ENCODE measurements at places on chromosomes 1 and 21.

DNA sequence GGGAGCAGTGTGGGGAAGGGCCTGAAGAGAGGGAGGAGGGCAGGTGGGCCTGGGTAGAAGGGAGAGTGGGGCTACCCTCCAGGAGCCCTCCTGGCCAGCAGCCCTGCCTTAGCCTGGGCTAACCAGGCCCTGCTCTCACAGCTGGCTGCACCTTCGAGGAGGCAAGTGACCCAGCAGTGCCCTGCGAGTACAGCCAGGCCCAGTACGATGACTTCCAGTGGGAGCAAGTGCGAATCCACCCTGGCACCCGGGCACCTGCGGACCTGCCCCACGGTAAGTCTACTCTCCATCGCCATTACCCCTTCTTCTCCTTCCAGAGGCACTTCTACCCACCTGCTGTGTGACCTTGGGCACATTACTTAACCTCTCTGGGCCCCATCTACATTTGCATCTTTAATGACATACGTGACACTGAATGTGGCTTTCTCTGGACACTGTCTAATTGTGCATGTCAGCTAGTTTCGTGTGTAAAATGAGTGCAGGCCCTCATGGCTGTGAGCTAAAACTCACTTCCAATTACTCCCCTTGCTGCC, 18.9 kb downstream of the PTPRU start:
- DNase-seq, result no peak

- no peak for DNase-seq
Measured at GRCh38 chr21:41480086-41480690, 27.8 kb downstream of the TMPRSS2 start.

DNA sequence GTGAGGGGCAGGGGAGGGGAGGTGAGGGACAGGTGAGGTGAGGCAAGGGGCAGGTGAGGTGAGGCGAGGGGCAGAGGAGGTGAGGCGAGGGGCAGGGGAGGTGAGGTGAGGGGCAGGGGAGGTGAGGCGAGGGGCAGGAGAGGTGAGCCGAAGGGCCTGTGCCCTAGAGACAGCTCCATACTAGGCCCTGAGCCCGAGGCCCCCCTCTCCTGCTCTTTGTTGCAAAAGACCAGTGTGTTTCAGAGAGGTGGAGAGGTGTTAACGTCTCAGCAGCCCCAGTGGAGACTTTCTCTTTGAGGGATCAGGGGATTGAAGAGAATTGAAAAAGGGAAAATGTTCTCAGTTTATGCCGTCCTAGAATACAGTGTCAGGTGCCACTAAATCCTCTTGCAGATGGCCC, 44.2 kb downstream of the EPHB2 start:
- no peak for DNase-seq

- DNase-seq, result peak; percentile 67
Measured at GRCh38 chr1:81706650-81707435, 93.9 kb upstream of the ADGRL2 start.

DNA sequence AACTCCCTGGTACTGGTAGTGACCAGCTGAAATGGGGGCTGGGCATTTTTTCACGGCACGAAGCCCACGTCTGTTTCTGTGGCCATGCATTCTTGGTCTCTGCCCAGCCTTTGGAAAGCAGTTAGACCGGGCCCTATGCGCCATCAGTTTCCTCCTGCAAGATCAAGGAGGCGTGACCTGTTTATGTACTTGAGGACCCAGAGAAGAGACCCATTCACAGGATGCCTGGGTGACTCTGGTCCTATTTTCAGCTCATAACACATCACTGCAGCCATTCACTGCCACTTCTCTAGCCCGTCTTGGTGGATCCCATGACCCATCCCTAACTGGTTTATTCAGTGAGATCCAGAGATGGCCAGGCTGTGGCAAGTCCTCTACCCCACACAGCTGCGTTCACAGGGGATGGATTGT, 70.4 kb downstream of the SPSB1 start:
- DNase-seq, result no peak

DNA sequence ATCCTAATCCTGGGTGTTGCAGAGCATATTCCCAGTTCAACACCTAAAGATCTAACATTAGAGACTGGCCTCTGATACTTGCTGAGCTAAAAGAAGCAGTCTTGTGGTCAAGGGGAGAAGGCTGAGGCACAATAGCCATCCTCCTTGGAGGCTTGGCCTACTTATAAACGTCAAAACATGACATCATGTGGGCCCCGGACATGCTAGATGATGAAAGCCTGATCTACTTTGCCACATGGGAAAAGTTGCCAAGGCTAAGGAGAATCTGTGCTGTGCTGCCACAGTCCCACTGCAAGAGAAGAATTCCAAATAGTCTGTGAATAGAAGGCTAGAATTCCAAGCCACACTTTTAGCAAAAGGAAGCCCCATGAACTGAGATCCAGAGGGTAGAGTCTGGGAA, 43.9 kb upstream of the SAMD13 start:
- no peak for DNase-seq

GRCh38 chr1:197859024-197859423, 43.4 kb upstream of the C1orf53 start:
- peak; percentile 41 for DNase-seq

DNA sequence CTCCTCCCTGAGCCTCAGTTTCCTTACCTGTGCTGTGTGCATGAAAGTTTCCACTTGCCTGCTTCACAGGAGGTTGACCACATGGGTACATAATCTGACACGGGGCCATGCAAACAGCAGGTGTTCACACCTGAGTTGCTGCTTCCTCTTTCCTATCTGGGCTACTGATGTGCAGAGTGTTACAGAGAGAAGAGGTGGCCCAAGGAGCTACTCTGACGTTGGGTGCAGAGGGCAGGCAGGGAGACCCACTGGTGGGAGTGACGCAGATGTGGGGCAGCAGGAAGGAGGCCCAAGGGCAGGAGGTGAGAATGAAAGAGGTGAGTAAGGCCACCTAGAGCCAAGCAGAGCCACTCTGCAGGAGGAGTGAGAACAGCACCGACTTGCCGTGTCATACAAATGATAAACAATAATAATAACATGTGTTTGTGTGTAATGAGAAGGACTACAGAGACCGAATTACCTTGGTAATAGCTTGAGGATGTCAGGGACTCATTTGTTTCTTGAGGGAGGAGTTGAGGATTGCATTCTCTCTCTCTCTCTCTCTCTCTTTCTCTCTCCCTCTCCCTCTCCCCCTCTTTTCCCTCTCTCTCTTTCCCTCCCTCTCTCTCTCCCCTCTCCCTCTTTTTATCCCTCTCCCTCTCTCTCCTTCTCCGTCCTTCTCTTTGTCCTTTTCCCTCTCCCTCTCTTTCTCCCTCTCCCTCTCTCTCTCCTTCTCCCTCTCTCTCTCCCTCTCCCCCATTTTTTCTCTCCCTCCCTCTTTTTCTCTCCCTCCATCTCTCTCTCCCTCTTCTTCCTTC, 87.4 kb upstream of the IGSF21 start:
- no peak for DNase-seq

DNA sequence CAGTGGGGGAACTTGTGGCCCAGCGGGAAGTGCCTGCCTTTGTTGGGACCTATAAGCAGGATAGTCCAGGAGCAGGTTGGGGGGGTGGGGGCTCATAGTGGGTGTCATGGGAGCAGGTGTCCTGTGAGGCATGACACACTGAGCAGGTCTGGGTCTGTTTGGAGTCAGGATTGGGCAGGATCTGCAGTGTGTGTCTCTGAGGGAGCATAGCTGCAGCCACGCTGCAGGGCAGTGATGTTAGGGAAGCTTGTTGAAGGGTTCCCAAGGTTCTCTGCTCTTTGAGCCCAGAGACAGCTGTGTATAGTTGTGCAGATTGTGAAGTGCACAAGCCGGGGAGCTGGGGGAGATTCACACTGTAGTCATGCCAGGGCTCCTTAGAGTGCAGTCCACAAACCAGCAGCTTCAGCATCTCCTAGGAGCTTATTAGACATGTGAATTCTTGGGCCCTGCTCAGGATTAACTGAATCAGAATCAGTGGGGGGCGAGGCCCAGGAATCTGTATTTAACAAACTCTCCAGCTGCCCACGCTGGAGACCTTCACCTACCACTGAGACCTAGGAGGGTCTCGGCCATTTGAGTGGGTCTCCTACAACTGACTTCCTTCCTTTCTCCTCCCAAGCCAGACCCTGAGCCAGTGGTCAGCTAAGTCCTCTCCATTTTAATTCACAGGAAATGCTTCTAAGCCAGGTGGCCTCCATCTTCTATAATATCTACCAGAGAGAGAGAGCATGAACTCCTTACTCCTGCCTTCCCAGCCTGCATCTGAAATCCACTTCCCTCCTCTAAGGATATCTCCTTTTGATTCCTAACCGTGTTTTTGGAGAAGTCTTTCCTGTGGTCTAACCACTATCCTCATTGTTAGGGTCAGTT, 11.1 kb downstream of the INSRR start:
- DNase-seq, result no peak

DNA sequence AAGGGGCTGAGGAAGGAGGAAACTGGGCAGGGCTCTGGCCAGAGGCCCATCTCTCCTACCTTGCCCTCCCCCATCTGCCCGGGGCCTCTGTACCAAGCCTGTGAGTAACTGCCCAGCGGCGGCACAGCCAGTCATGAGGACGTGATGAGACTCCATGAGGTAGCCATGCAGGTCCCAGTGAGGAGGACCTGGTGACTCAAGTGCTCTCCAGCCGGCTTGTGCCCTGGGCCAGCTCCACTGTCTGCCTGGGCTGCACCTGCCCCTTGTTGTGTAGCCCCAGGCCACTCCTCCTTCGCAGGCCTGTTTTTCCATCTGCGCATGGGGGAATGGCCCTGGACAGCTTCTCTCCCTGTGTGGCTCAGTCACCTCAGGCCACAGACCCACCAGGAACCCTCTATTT, 42.0 kb upstream of the PADI1 start:
- no peak for DNase-seq

DNA sequence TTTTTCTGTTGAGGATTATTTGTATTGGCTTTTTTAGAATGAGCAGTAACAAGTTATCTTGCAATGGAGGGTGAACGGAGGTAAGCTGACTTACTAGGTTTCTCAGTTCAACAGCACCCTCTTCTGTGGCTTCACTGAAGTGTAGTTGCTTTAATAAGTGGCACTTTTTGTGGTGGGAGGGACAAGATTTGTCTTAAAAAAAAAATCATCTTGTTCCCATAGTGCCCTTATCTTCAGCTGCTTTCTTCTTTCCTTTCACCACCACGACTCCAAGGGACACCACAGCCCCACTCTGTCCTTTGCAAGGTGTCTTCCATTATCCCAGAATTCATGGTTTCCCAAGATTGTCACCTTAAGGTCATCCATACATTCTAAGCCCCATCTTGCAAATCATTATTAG, 92.9 kb downstream of the PIGK start:
- DNase-seq, result peak; percentile 87

DNA sequence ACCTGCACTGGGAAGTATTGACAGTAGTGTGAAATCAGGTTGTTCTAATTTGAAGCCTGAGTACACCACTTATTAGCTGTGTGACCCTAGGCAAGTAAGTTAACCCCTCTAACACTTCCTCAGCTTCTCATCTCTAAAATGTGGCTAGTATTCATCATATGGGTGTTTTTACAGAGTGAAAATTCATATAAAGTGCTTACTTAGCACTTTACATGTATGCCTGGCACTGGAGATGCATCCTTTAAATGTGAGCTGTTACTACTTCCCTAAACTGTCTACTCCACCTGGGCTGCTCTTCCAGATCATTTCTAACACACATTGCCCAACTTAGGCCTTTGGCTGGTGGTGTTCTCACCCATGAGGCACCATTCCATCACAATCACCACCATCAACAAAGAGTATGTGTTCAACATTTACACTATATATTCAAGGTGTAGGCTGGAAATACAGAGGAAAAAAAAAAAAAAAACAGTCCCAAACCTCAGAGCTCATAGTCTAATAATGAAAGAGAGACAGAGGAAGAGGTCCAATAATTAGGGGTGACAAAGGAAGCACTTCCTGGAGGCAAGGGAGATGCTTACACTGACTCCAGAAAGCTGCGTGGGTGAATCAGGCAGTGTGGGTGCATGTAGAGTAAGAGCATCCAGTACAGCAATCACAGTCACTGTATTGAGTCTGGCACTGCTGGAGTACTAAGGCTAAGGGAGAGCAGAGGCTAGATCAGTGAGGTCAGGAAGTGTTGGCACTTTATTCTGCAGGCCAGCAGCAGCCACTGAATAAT, 3.6 kb downstream of the STX6 start:
- DNase-seq, result no peak

DNA sequence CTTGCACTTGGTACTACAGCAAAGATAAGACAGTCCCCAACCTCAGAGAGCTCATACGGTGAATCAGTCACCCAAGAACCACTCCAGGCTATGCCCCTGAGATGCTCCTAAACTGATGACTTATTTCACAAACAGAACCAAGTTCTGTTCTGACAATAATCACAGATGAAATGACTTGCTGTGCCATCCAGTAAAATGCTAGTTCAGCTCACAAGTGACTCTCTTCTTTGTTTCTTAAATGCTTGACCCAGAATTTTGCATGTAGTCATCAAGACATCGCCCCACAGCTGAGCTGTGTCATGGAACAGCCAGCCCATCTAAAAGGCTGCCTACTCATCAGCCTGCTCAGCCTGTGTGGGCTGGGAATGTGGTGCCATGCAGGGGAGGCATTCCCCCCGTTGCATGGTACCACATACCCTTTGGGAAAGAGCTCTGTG, 6.1 kb upstream of the SLC19A2 start:
- DNase-seq, result no peak

GRCh38 chr1:30965924-30966599, 57.5 kb upstream of the SDC3 start:
- DNase-seq, result no peak

- DNase-seq, result no peak
Measured at GRCh38 chr1:63934697-63935096, 160.9 kb downstream of the ROR1 start.

DNA sequence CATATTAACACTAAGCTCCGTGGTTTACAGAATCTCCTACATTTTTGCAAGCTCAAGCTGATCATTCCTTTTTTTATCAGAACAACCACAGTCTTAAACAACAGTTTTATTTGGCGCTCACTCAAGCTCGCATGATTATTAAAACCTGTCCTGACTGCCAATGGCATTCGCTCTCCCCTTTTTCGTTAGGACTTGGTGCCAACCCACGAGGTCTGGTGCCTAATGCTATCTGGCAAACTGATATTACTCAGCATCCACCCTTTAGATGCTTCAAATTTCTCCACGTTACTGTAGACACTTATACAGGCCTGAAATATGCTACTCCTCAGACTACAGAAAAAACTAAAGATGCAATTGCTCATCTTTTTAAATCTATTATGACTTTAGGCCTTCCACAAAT, 23.0 kb upstream of the ITLN1 start:
- peak; percentile 89 for DNase-seq

- no peak for DNase-seq
Measured at GRCh38 chr1:66084442-66084841, 291.7 kb downstream of the PDE4B start.

GRCh38 chr1:26686795-26687194, 9.0 kb upstream of the ARID1A start:
- DNase-seq, result peak; percentile 53
